Stimulated activated CD4-positive, alpha-beta T cell treated with anti-CD3 and anti-CD28 coated beads, Interleukin-1b, Interleukin-23, amount 100 ng/mL, for 1 hour (primary cell): ENCODE measurements at places on chromosomes 3 and 15.

GRCh38 chr3:131619821-131620220 lies 117.0 kb upstream of the MRPL3 start:
- DNase-seq = no peak

GRCh38 chr3:187677604-187678003 lies 7.4 kb upstream of the SST start:
- DNase-seq = no peak

DNA sequence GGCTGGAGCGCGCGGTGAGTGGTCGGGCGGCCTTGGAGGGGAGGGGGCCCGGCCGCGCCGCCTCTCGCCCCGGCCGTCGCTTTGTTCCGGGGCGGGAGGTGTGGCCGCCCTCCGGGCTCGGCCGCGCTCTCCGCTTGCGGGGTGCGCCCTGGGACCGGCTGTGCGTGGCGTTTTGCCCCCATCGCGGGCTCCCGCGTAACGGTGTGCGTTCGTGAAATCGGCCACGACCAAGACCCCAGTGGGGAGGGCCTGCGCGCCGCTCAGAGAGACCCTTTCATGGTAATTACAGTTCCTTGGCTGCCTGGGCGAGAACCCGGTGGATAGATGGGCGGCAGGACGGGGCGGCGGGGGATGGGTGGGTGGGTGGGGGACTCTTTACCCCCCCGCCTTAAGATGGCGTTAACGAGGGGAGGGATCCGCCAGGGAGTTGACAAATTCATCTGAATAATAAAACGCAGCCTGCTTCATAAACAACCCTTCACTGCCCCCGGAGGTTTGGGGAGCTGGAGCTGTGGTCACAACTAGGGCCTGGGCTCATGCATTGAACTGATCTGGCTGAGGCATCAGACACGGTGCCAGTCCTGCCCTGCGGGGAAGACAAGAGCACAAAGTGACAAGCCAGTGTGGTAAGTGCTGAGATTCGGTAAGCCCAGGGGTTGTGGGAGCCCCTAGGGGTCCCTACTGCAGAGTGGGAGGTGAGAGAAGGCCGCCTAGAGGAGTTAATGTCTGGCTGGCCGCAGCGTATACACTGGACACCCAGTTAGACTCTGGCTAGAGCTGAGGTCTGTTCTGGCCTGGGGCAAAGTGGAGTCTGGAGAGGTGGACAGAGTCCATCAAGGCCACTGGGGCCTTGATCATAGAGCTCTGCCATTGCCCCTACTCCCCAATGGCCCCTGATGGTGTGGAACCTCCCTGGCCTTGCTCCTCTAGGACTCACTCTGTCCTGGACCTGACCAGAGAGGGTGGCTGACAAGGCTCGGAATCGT lies 668 bp downstream of the MRAS start:
- DNase-seq = no peak

DNA sequence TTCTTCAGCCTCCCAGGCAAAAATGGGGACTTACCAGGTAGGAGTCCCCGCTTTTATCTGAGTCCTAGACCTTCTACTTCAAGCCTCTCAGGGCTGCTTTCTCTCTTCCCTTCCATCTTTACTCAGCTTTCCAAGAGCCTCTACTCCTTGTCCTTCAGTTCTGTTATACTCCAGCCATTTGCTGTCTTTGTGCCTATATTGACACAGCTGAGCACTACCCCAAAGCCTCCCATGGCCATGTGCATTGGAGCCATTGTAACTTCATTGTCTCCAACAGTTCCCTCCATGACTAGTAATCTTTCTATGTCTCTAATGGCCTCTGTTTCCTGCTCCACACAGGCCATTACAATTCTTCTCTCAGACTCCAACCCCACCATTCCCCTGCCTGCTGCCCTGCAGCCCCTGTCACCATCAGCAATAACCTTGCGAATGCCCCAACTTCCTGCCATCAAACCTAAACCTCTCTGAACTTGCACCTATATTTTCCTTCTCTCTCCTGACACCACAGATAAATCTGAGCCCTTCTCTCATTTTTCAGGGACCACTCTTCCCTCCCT lies 77.9 kb upstream of the ADPGK start:
- DNase-seq = no peak

DNA sequence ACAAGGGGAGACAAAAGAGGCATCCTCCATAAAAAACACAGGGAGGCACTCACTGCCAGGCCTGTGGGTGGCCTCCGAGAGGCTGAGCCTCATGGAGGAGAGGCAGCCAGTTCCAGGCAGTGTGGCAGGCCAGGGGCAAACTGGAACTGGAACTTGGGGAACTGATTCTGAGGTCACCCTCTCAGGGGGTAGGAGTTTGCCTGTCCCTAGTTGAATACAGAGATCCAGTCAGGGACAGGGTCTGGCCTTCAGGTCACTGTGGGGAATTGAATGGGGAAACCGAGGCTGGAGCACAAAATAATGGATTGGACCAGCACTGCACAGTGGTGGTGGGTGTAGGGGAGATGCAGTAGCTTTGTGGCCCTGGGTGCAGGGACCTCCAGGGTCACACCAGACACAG lies 58.7 kb downstream of the TPRA1 start:
- DNase-seq = no peak

DNA sequence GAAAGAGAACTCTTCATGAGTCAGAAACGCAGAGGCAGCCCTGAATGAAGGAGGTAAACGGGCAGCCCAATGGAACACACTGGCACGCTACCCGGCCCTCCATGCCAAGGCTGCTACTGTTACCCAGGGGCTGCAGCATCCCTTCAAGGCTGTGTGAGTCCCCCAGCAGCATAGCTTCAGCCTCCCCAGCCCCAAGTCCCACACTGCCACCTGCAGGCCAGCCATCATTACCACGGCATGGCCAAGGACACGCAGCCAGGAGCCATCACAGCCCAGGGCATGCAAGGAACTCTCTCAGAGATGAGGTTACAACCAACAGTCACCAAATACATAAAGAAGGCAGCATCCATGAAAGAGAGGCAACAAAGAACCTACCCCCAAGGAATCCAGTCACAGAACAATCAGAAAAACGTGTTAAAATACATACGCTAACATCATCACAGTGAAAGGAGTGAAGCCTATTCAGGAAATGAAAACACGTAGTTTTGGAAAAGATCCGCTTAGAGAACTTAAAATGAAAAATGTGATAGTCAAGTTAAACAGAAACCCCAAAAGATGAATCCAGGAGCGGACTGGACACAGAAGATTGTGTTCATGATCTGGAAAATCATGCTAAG lies 22.4 kb downstream of the PLA2G4F start:
- DNase-seq = no peak

DNA sequence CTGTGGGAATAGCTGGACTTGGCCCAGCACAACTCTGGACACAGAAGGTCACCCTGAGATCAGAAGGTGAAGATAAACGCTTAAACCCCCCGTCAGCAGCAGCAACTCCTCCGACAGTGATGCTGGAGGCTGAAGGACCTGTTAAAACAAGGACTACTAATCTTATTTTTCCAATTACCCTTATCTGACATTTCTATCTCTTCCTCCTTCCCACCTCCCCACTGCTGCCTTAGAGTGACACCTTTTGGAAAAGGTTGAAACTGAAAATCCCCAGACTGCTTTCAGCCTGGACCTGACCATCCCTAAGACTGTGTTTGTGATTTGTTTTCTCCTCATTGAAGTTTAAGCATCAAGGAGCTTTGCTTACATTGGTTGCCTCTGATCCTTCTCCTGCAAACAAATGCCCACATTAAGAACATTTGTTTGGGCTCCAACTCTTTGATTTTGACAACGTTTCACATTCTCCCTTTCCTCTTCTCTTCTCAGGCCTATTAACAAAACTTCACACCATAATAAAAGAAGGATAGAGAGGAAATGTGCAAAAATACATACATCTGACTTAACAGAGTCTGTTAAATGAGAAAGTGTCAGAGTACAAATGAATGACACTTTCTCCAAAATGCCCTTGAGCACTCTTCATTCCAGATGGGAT lies 410.6 kb upstream of the WNT5A start:
- no peak for DNase-seq

- DNase-seq = no peak
Observed at GRCh38 chr3:197149528-197149927, 119.9 kb upstream of the MELTF start.

- no peak for DNase-seq
Observed at GRCh38 chr3:50333744-50334328, 5.8 kb upstream of the TUSC2 start.

DNA sequence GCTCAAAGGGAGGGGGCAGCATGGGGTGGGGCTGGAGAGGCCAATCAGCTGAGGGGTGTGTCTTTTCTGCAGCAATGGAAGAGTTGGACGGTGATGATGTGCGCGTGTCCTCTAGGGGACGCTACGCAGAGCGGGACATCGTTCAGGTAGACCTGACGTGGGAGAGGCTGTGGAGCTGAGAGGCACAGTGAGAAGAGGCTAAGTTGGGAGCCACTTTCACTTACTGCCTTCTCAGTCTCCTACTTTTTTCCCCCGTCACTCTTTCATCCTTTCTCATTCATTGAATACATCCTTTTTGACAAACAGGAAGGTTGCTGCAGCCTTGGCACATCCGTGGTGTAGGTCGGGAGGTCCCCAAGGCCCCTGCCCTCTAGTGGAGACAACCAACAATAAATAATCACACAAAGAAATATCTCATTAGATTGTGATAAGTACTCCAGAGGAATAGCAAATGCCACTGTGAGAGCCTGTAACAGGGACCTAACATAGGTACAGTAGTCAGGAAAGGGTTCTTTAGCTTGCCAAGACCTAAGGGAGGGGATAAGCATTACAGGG lies 4.4 kb upstream of the BRPF1 start:
- no peak for DNase-seq

DNA sequence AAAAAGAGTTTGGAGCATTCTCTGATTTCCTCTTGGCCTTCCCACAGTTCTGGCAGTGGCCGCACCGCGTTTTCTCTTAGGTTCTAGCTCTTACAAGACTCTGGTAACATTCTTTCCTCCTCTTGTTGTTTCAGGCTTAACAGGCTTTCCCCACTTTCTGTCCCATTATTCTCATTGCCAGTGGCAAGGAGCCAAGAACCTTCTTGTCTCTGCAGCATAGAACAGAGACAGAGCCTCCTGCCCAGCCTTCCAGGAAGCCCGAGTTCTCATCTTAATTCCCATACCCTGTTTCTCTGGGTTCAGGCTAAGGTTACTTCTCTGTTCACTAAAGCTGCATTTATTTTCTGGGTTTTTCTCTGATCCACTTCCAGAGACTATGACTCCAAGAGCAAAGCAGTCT lies 61.1 kb downstream of the DUT start:
- no peak for DNase-seq

- DNase-seq = no peak
Observed at GRCh38 chr3:111741181-111741580, 117.9 kb upstream of the PHLDB2 start.

- DNase-seq = no peak
Observed at GRCh38 chr15:33442449-33442848, 131.7 kb downstream of the RYR3 start.
